ENCODE measurements at places on chromosomes 6 and 20. TPM values are rescaled to one million over a fixed set of nuclear protein-coding genes. Genes with fewer than 3 reads are reported as not detected.

The ENPP3 gene
- 0.39 TPM for total RNA-seq

The NKX2-2 gene
- not detected for total RNA-seq

The B3GAT2 gene
- 0.92 TPM for total RNA-seq

DNA sequence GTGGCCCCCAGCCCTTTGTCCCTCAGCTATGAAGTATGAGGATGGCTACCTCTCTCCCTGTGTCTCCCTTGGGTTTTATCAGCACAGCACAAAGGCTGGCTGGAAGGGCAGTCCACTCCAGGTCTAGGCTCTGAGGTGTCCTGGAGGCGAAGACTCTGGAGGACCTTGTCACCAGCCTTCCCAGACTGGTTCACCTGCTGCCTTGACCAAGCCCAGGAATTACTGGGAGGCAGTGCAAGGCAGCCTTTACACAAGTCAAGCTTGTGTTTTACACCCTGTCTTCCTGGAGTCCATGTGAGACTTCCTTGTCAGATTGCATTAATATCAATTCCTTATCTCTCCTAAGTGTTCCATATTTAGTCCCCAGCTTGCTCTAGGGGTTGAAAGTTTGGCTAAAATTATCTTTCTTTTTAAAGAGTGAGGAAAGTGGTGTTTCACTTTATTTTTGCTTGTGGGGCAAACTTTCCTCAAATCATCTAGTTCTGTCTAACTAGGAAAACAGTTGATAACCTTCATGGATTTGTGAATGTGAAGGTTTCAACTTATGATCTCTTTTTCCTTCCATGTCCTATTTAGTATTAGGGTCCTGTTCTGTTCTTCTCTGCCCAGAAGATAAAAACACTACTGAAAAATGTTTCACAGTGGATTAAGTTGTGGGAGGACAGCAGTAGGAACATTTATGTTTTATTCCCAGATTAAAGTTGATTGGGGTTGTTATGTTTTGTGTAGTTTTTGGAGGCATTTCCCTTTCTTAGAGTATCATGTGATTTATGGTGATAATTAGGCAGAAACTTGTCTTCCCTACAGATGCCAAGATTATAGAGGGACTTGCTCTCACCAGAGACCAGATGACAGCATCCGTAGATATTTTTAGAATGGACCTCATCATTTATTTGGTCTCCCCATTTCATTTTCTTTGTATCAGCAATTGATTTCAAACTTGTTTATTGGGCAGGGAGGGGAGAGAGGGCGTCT, 114.8 kb downstream of the FOXO3 start:
- no peak for DNase-seq

GRCh38 chr20:38284893-38285444, 19.0 kb upstream of the BPI start:
- DNase-seq = no peak

- DNase-seq = peak; percentile 75
These were observed at the start of gene TAB2 for GRCh38 chr6:149317644-149318571. Gene TAB2 (plus strand): TSS chr6:149317712. CDS start chr6:149369998, 52,286 bp downstream.

- peak; percentile 59 for DNase-seq
These were observed 35.1 kb upstream of the RFPL4B start for GRCh38 chr6:112311950-112312547.

- DNase-seq = no peak
These were observed 112.8 kb upstream of the BMP2 start for GRCh38 chr20:6654513-6655252.

DNA sequence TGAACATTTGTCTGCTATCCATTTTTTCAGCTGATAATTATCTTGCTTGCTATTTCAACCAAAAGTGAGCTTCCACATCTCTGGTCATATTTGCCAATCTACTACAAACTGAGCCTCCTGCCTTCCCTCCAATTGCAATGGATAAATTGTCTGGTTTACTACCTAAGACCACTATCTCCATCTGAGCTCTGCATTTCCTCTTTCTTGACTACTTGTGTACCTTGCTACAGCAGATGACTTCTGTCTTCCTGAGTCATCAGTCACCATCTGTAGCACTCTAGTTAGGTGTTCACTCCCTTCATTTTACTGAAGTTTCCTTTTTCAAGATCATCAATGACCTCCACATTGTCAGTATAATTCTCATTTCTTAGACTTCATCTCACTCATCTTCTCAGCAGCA, 33.5 kb upstream of the PHIP start:
- DNase-seq = no peak

GRCh38 chr6:34664256-34664971, 32.2 kb downstream of the ILRUN start:
- DNase-seq = no peak

GRCh38 chr6:83594941-83595340, 82.6 kb downstream of the PRSS35 start:
- no peak for DNase-seq

DNA sequence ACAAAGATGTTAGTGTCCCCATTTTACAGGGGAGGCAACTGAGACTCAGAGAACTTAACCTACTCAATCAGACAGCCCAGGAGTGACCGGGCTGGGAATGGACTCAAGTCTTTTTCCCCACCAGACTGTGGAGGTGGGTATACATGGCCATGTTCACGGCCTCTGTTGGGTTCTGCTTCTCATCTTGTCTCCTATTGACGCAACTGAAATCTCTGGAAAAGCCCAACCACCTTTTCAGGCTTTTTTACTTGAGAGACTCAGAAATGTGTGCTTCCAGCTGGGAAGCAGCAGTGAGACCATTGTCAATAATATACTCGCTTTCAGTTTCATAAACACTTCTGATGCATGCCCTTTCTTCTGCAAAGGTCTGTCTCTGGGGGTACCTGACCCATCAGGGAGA, 70.7 kb downstream of the SOBP start:
- no peak for DNase-seq

DNA sequence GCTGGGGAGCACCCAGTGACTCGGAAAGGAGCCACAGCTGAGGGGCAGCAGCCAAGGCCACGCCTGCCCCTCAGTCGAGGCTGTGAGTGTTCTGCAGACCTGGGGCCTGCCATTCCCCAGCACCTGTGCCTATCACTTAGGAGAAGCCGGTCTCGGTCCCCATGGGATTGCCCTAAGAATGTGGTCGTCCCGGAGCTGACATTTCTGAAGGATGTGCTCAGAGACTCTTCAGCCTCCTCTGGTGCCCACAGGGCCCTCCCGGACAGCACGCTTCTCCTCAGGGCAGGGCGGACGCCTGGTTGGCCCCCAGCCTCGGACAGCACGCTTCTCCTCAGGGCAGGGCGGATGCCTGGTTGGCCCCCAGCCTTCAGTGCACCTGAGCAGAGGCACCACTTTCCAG, 223.9 kb downstream of the ERMARD start:
- DNase-seq = no peak

GRCh38 chr20:61048302-61048701, 203.8 kb upstream of the CDH4 start:
- no peak for DNase-seq

All from cardiac muscle cell (in vitro differentiated cells and primary cell).